ENCODE measurements at places on chromosomes 6 and 20. TPM values are rescaled to one million over a fixed set of nuclear protein-coding genes. Genes with fewer than 3 reads are reported as not detected.

Gene QRSL1
- total RNA-seq, result 14.8 TPM

Gene LAMA4
- 13.6 TPM for total RNA-seq

Gene ZNF391
- total RNA-seq, result 0.27 TPM

Gene NKX2-4
- total RNA-seq, result not detected

Gene PHACTR1
- total RNA-seq, result 2.3 TPM

Gene SDC4
- total RNA-seq, result 32.2 TPM

Gene PIM1
- total RNA-seq, result 18.0 TPM

Gene CD83
- 1.0 TPM for total RNA-seq

Gene SEC63
- 40.4 TPM for total RNA-seq

Gene FKBP1C
- total RNA-seq, result 0.54 TPM

Gene PREX1
- total RNA-seq, result 5.3 TPM

Gene DDX27
- total RNA-seq, result 19.4 TPM

Gene ARFGEF3
- 0.38 TPM for total RNA-seq

Gene RAMACL
- 0.77 TPM for total RNA-seq

Gene ZSWIM1
- total RNA-seq, result 10.0 TPM

Gene ALDH8A1
- 0.59 TPM for total RNA-seq

Gene CLIC5
- 226 TPM for total RNA-seq

Gene HTR1B
- total RNA-seq, result not detected

Gene KCNQ5
- 89.7 TPM for total RNA-seq

Gene CYP24A1
- total RNA-seq, result not detected

Gene L3MBTL3
- 2.9 TPM for total RNA-seq

Gene KCNK16
- not detected for total RNA-seq

Gene NPEPL1
- 52.3 TPM for total RNA-seq

Gene HLA-A
- total RNA-seq, result 86.6 TPM

Gene KIF25
- not detected for total RNA-seq

Gene RAET1L
- not detected for total RNA-seq

Gene KCNK5
- 0.06 TPM for total RNA-seq

Gene MICB
- total RNA-seq, result 1.0 TPM
